CD4-positive, alpha-beta memory T cell (primary cell): ENCODE measurements at places on chromosomes 3 and 15. TPM values are rescaled to one million over a fixed set of nuclear protein-coding genes. Genes with fewer than 3 reads are reported as not detected.

DNA sequence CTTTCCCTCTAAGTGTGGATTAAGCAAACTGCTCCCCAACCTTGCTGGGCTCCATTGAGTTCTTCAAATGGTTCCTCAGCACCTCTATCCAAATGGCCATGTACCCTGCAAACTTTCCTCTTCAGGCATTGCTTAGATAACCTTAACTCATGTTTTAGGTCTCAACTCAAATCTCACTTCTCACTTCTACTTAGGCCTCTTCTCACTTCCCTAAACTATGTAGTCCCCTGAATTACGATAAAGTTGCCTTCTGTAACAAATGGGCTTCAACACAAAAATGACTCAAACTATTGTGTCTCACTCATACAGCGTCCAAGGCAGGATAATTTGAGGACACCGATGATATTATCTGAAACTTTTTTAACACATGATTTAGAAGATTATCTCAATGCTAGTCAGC, 62.4 kb upstream of the STAC start:
- H3K27ac ChIP-seq = no peak overlapping the region
- no peaks in the 10 kb centered on the region for H3K4me1 ChIP-seq
- H3K36me3 ChIP-seq = no peaks in the 10 kb centered on the region
- H3K27me3 ChIP-seq = no peaks in the 10 kb centered on the region
- H3K4me3 ChIP-seq = no peak overlapping the region
- DNase-seq = no peak

GRCh38 chr3:139797724-139798343, 120.1 kb upstream of the NMNAT3 start:
- no peaks in the 10 kb centered on the region for H3K4me1 ChIP-seq
- no peaks in the 10 kb centered on the region for H3K36me3 ChIP-seq
- H3K27ac ChIP-seq = no peak overlapping the region
- DNase-seq = no peak
- no peak overlapping the region for H3K4me3 ChIP-seq

Gene RTP4
- 8.8 TPM for total RNA-seq

DNA sequence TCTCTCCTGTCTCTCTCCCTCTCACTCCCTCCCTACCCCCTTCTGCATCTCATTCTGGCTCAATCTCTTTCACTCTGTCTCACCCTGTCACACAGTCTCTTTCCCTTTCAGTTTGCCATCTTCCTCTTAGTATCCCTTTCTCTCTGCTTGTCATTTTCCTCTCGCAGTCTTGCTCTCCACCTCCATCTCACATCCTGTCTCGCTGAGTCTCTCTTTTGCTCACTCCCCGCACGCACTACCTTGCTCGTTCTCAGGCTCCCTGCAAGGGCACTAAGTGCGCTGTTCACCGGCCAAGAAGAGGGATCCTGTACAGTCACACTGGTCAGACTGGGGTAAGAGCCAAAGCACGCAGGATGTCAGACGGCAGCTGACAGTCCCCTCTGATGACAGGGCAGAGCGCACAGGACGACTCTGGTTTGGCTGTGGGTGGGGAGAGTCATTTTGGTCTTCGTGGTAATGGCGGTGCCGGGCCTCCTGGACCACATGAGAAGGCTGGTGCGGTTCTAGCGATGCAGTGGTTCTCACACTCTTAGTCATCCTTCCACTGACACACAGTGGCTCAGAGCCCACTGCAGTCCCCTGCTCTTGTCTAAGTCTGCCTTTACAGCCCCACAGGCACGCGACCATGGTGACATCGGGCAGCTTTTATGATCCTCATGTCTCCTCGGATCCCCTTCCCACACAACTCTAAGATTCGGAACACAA, 356.8 kb downstream of the FOXP1 start:
- no peaks in the 10 kb centered on the region for H3K27me3 ChIP-seq
- H3K4me1 ChIP-seq = peaks cover 41% of the 10 kb centered on the region
- peak overlapping the region; percentile 40 for H3K27ac ChIP-seq
- peak; percentile 88 for DNase-seq
- H3K4me3 ChIP-seq = peak overlapping the region; percentile 13

Gene LMAN1L
- total RNA-seq = 0.39 TPM

Gene CFAP92
- not detected for total RNA-seq
